CD4-positive, alpha-beta T cell treated with Interleukin-21 for 1 hour (primary cell): ENCODE measurements at places on chromosomes 3 and 15.
A peak's percentile ranks its signal among the peaks of the same experiment; 100 is the strongest.

- no peak for DNase-seq
Observed at GRCh38 chr3:151075869-151076562, 9.4 kb upstream of the MED12L start.

- DNase-seq, result no peak
Observed at GRCh38 chr3:89740080-89740880, 632.9 kb downstream of the EPHA3 start.

DNA sequence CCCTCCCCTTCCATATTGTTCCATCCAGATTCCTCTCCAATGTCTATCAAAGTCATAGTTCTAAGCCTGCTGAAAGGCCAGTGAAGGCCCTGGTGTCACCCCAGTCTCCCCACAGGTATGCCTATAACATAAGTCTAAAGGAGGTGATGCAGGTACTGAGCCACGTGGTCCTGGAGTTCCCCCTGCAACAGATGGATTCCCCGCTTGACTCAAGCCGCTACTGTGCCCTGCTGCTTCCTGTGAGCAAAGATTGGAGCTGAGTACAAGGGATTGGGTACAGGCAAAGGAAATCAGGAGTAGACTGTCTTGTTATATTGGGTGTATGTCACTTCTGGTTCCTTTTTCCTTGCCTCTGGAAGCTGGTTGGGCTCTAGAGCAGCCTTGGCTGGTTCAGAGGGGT lies 8.2 kb downstream of the EIF2B5 start:
- DNase-seq, result no peak

DNA sequence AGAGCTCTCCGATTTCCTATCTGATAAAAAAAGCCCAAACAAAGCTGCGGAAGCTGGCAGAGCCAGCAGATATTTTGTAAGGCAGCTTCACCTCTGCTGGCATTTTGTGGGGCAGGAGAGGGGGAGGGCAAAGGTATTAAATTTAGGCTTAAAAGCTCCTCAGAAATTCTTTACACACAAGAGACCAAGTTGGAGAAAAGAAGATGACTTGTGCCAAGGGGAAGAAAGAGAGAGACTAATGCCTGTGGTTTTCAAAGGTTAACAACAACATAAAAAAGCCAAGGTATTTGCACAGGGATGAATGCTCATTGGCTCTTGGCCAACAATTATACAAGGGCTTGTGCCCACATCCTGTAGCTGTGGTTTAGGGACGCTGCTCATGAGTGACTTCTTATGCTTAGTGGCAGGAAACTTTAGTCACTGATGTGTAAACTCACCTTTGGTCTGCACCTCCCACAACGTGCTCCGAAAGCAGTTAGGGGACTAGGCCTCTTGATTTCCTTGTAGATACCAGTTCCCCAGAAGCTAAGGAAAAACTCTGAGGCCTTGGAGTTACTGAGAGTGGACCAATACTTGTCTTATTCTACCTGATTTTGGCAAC lies 152.9 kb downstream of the TPRG1 start:
- peak; percentile 89 for DNase-seq

DNA sequence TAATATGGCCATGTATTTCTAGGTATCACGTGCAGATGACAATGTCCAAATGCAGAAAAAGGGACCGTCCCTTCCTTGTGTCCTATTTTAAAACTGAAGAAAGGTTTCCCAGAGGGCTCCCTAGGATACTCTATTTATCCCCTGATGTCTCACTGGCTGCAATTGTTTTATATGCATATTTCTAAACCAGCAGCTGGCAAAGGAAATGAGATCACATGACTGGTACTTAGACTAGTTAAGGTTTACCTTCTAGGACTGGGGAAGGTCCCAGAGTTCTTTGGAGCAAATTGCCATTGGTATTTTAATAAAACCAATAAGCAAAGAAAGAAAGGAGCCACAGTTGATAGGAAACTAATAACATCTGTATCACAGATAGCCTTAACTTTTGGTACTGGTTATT lies 29.5 kb downstream of the GTF2E1 start:
- DNase-seq, result no peak

DNA sequence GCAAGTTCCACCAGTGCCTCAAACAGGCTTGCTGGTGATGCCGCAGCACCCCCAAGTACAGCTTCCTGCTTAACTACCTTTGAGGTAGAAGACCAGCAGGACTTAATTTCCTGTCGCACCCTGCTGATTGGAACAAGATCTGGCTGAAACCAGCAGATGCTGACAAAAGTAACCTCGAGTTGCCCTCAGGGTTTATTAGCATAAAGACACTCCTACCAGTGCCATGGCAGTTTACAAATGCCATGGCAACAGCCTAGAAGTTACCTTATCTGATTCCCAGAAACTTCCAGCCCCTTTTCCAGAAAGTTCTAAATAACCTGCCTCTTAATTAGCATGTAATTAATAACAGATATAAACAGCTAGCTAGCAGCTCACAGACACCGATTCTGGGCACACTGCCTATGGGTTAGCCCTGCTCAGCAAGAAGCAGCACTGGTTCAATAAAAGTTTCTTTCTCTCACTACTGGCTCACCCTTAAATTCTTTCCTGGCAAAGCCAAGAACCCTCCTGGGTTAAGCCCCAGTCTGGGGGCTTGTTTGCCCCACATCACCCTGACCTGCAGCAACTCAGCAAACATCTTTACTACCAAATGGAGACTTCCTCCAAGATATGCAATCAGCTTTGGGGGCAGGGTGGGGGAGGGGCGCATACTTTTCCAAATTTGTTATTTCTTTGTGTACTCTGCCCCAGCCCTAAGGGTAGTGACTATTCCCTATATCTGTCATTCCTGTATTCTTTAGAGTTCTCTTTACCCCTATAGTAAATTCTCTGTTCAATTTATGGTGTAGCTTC lies 54.2 kb downstream of the MAP4 start:
- peak; percentile 58 for DNase-seq

GRCh38 chr3:11498646-11499045 lies 145.1 kb downstream of the VGLL4 start:
- DNase-seq, result no peak

DNA sequence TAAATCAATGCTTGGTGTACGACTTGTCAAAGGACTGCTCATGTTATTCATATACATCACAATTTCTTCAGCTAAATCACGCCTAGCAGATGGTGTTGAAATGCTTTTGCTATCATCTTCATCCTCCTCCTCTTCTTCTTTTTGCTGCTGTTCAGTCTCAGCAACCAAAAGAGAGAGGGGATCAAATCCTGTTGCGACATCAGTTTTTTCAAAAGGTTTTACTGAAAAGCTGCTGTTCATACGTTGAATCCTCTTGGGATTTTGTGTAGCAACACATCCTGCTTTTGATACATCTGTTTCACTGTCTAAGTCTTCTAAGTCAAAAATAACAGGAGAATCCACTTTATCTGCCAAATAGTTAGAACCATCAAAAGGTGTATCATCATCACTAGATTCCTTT lies 69.0 kb downstream of the SLC24A1 start:
- no peak for DNase-seq

GRCh38 chr3:28301688-28302087 lies 46.8 kb upstream of the ZCWPW2 start:
- no peak for DNase-seq

DNA sequence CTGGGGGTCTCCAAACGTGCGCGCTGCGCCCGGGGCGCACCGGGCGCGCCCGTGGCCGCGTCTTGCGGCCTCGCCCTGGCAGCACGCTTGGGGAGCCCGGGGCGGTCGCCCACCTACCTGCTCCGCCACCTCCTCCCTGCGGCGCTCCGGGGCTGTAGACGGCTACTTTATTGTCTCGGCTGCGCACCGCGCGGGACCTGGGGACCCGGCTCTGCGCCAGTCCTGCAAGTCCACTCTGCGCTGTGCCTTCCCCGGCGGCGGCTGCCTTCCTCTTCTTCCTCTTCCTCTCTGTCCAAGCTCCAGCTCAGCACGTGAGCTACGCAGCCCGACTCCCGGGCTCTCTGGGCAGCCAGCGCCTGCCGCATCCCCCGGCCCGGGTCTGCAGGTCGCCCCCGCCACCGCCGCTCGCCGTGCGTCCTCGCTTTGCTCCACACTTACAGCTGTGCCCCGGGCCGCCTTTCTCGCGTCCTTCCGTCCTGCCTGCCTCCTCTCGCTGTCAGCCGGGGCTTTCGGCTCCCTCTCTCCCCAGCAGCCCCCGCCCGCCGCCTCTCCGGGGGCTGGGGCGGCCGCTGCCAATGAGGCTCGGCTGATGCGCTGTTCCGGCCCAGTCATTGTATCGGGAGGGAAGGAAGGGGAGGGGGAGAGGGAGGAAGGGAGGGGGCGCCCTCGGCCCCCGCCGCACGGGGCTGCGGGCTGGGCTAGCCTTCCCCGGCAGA lies 156.4 kb upstream of the FRMD4B start:
- DNase-seq, result no peak

DNA sequence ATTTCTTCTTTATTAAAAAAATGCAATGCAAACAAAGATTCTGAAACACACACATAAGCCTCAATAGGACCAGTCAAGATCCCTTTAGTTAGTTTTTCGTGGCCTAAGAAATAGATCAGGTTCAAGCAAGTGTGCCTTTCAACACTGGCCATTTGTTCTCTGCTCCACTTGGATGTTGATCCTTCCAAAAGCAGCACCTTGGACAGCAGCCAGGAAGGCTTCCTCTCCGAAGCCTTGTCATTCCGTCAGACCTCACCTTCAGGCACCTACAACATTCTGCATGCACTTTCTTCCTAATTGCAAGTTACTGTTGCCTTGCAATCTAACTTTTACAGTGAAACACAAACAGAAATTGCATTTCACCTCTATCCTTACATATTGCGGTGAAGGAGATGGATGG lies 155.9 kb upstream of the FEZF2 start:
- DNase-seq, result no peak

DNA sequence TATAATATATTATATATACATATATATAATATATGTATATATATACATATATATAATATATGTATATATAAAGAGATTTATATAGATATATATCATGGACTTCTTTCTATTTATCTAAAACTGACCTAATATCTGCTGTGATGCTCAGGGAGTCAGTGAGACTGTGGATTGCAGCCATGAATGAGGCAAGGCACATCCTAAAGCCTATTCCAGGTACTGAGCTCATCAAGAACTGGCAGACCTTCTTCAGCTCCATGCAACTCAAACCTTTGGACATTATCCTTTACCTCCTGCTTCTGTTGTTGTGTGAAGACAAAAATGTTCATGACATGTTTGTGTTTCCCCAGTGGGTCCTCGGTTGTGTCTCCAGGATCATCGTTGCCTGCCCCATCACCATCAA lies 7.7 kb upstream of the LPP start:
- no peak for DNase-seq

- DNase-seq, result peak; percentile 35
Observed at GRCh38 chr15:34582461-34583371, 735 bp downstream of the GOLGA8B start.

GRCh38 chr3:54131026-54131605 lies 8.8 kb downstream of the CACNA2D3 start:
- DNase-seq, result no peak

GRCh38 chr3:47849699-47850563 lies 47.0 kb downstream of the DHX30 start:
- DNase-seq, result no peak

DNA sequence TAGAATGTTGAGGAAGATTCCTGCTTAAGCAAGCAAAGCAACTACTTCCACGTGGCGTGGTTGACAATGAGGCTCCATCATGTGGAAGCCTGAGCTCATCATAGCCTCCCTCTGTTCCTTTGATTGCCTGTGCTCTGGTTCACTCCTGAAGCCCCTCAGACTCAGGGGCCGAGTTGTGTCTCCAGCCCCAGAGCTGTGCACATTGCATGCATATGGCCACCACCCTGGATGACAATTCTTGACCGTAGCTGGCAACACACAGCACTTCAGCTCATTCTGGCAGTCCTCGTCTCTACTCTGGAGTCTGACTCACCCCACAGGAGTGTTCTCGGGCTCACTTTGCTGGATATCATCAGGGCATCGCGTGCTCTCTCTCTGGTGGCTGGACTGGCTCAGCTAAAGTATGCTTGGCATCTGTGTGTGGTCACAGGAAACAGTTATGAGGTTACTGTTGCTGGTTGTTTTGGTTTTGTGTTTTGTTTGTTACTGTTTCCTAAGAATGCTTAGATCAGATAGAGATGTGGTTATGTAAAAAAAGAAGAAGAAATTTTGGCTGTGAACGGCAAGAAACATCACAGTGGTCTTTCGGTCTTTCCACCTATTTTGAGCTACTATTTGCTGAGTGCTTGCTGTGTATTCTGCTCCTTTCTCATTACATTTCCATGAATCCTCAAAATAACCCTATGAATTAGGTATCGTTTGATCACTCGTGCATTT lies 41.6 kb upstream of the MRPS22 start:
- DNase-seq, result no peak

GRCh38 chr3:52177701-52178042 lies 20.3 kb upstream of the ALAS1 start:
- DNase-seq, result no peak

- DNase-seq, result no peak
Observed at GRCh38 chr3:107110596-107111305, 266.5 kb upstream of the CCDC54 start.

DNA sequence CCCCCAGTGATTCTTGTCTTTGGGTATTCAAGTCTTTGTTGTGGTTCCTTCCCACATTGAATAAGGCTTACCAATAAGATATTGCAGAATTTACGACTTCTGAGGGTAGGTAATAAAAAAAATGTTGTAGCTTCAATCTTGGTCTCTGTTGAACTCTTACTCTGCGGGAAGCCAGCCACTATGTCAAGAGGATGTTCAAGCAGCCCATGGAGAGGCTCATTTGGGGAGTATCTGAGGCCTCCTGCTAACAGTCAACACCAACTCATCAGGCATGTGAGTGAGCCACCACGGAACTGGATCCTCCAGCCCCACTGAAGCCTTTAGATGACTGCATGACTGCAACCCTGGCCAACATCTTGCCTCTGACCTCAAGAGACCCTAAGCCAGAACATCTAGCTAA lies 3.2 kb upstream of the TBC1D23 start:
- DNase-seq, result no peak

GRCh38 chr3:38582316-38582715 lies 67.2 kb downstream of the SCN5A start:
- no peak for DNase-seq

- no peak for DNase-seq
Observed at GRCh38 chr15:41806291-41807181, 21.4 kb upstream of the JMJD7 start.
